ENCODE measurements at places on chromosomes 11 and 22.

DNA sequence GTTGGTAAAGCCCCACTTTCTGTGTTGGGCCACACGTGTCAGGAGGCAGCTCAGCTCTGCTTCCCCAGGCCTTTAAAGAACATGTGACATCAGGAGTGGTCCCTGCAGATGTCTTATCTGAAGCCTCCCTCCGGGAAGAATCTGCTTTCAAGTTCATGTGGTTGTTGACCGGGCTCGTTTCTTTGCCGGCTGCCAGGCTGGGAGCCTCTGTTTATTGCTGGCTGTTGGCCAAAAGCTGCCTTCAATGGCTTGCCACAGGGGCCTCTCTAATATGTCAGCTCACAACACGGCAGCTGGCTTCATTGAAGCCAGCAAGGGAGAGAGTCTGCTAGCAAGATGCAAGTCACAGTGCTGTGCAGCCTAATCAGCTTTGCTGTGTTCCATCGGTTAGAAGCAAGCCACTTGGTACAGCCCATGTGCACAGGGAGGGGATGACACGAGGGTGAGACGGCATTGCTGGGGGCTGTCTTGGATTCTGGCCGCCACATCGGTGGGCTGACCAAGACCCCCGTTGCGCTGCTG, 14.6 kb downstream of the MRGPRF start:
- no peak for DNase-seq

- DNase-seq, result no peak
Measured at GRCh38 chr11:118883368-118884071, at the start of gene CXCR5. CXCR5 (plus strand) TSS chr11:118883892; CDS start chr11:118883942, 50 bp downstream.

GRCh38 chr11:124339396-124340141, 19.6 kb upstream of the OR8D2 start:
- DNase-seq, result no peak

GRCh38 chr11:69411257-69411924, 70.1 kb upstream of the LINC01488 start:
- DNase-seq, result no peak

DNA sequence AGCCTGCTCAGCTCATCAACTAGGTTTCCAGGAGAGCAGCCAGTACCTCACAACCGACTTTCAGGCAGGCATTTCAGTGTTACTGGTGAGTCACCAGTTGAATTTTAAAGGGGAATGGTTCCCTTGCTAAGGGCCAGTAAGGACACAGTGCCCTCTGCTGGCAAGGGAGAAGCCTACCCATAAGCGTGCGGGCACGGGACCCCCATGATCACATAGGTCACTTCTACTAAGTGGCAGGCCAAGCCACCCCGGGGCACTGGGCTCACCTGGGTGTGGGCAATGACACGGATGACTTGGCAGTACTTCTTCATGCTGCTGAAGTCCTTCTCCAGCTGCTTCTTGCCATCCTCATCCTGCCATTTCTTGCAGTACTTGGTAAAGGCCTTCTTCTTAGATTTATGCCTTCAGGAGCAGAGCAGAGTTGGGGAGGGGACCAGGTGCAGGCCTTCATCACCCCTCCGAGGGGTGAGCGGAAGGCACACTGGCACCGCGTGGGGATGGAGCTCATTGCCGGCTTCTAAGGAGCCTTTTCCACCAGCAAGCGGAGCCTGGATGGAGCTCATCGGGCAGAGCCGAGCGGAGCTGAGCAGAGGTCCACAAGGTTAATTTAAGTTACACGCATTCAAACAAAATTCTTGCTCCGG, 2.9 kb downstream of the RPL3 start:
- peak; percentile 57 for DNase-seq

DNA sequence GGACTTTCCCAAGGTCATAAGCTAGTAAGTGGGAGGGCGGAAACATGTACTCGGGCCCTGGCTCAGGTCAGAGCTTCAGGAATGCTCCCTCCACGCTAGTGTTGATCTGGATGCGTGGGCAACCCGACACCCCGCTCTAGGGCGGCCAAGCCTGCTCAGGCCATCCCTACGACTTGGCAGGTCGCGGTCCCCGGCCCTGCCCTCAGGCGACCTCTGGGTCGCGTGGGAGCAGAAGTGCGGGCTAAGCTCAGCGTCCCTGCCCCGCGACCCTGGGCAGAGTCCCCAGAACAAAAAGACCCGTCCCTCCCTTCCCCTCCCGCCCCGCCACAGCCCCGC, 781 bp upstream of the TEF start:
- DNase-seq, result no peak

- DNase-seq, result no peak
Measured at GRCh38 chr11:96187822-96188221, 155.2 kb downstream of the MAML2 start.

GRCh38 chr22:21624120-21624879, 5.5 kb downstream of the YDJC start:
- DNase-seq, result no peak

DNA sequence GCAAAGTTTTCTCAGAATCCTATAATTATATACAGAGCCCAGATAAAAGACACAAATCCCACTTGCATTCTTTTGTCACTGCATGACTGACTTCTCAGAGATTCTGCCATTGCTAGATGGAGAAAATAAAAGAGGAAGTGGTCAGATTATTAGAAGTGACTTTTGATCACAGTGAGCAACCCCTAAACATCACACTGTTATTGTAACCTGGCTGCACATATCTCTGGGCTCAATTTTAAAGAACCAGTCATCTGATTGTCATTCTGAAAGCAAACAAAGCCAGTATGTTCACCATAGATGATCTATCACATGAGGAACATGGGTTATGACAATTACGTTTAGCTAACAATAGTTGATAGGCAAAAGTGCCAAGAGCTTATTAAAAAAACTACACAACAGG, 47.8 kb downstream of the COPB1 start:
- DNase-seq, result no peak

DNA sequence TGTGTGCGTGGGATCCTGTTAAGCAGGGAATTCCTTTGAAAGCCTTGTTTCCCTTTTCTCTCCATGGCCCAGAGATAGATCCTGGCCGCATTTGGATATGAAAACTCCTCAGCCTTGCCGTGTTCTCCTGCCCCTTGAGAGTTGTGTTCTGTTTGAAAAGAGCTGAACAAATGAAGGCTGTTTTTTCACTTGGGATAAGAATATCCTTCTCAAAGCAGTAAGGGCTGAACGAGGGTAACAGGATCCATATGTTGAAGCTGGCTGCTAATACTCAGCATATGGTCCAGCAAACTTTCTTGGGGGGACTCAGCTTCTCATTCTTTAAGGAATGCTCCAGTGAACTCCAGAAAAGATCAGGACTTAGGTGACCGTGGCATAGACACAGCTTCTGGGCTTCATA, 114.5 kb upstream of the TTC12 start:
- DNase-seq, result no peak

GRCh38 chr11:73429121-73429750, 53.0 kb downstream of the RELT start:
- no peak for DNase-seq

DNA sequence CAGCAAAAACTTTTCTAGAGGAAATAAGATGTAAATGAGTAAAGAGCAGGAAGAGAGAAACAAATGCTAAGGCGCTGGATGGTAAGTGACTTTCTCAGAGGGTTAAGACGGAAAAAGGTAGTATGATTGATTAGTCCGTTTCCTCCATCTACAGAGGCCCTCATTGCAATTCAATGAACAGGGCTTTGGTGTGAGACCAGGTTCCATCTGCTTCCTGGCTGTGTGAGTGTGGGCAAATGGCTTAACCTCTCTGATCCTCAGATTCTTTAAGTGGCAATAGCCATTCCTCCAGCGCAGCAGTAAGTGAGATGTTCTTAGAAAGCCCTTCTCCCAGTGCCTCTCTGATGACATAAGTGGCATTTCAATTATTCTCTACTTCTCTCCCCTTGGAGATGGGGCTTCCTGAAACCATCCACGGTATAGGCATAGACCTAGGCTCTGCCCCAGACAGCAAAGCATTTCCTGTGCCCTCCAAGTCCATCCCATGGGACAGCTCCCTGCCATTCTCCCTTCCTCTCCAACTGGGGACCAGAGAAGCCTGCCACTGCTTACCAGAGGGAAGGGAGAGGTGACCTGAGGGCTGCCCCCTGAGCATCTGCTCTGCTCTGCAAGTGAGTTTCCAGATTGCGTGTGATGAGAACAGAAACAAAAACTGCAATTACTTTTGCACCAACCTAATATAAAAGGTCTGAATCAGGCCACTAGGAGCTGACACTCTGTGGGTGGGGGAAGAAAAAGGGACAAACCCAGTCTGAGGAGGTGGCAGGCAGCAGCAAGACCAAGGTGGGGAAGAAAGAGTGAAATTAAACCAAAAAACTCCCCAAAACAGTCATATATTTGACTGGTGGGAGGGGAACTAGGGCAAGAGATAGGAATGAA, 12.7 kb upstream of the CD44 start:
- no peak for DNase-seq

- DNase-seq, result no peak
Measured at GRCh38 chr11:134063991-134064747, 4.7 kb upstream of the JAM3 start.

GRCh38 chr11:79119491-79120284, 321.1 kb downstream of the TENM4 start:
- no peak for DNase-seq

- no peak for DNase-seq
Measured at GRCh38 chr22:38403812-38404211, 51.2 kb downstream of the KCNJ4 start.

GRCh38 chr11:65291613-65292012, 23.1 kb upstream of the CDC42EP2 start:
- DNase-seq, result no peak

GRCh38 chr22:40894417-40894816, 32.5 kb upstream of the DNAJB7 start:
- DNase-seq, result no peak

GRCh38 chr11:55658608-55659007, 3.4 kb upstream of the OR4C6 start:
- DNase-seq, result no peak

GRCh38 chr11:74185695-74186094, 14.6 kb downstream of the PPME1 start:
- DNase-seq, result no peak

- DNase-seq, result no peak
Measured at GRCh38 chr22:38213990-38214301, 12.2 kb downstream of the MAFF start.

DNA sequence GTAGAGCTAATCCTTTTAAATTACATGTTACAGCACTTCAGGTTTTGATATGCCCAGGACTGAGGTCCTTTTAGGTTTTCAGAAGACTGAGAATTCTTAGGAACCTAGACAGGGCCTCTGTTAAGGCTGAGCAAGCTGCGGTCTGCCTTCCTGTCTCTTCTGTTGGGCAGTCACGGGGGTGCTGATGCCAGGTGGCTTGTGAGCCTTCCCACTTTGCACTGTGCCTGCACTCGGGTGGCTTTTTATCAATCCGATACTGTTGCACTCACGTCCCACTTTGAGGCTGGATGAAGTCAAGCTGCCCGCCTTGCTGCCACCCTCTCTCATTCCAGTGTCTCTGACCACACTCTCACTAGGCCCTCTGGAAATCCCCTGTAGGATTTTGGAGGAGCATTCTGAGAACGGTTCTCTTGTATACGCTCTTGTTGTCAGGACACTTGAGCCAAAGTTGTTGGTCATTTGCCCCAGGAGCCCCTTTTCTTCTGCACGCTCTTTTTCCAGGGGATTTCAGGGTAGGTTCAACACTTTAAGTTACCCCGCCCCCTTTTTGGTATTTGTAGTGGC, 141.8 kb downstream of the TEAD1 start:
- DNase-seq, result no peak

DNA sequence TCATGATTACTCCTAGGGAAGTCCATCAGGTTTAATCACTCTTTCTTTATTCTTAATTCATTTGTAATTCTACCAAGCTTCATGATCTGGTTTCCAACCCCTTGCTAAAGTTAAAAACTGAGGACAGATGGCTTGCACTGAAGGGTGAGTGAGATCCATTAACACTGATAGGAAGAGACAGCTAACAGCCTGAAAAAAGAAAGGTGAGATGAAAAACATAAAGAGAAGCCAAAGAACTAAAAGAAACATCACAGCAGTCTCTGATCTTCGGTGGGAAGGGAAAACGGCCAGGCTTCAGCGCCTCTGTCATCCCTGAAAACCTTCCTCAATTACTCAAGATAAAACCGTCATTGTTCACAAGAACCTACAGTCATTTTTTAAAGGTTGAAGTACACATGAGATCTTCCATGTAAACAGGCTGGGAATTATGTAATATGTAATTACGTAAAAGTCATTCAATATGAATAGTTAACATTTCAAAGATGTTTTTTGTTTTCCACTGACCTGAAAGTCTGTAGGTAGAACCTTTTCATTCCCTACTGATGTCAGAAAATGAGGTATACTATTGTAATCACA, 41.3 kb downstream of the VSIG10L2 start:
- DNase-seq, result no peak

DNA sequence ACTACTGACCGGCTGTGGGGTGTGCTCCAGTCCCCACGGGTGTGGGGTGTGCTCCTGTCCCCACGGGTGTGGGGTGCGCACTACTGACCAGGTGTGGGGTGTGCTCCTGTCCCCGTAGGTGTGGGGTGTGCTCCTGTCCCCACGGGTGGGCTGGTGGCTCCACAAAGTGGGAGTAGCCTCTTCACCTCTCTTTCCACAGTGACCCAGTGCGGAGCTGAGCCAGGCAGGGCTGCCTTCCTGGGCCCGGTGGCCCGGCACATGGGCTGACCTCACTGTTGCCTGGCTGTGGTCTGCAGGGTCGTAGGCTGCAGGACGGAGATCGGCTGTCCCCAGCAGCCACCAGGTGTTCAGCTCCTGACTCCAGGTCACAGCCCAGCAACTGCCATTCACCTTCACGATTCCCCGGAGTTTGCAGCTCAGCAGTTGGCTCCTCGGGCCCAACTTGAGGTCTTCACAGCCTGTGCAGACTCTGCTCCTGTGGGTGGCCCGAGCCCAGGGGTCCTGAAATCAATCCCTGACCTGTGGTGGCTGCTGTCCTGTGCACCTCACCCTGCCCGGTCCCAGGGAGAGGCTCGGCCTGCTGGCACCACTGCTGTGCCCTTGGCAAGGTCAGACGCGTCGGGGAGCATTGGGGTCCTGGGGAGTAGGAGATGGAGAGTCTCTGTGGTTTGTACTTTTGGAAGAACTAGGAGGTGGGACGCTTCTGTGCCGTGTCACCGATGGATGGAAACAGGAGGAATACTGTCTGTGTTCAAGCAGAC, 414.3 kb downstream of the TBC1D22A start:
- no peak for DNase-seq

DNA sequence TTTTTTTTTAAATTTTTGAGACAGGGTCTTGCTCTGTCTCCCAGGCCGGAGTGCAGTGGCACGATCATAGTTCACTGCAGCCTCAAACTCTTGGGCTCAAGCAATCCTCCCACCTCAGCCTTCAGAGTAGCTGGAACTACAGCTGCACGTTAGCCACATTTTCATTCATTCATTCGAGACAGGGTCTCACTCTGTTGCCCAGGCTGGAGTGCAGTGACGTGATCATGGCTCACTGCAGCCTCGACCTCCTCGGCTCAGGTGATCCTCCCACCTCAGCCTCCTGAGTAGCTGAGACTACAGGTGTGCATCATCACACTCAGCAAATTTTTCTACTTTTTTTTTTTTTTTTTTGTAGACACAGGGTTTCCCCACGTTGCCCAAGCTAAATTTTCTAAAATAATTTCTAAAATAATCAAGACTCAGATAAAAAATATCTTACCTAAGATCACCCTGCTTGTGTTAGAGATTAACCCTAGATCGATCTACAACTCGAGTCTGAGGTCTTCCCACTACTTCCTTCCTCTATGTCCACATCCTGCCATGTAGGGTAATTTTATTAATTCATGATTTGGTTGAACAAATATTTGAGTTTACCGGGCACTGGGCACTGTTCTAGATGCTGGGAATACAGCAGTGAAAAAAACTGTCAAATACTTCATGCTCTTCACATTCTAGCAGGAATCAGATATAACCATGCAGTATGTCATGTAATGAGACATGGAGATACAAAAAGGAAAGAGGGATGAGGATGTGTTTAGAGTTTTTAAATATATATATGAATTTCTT, 15.1 kb downstream of the EIF4G2 start:
- no peak for DNase-seq
